ENCODE measurements at places on chromosomes 6 and 20.

- no peak for DNase-seq
Measured at GRCh38 chr6:28864326-28864923, 59.4 kb downstream of the TRIM27 start.

- peak; percentile 48 for DNase-seq
Measured at GRCh38 chr6:127484212-127484863, 25.1 kb upstream of the KIAA0408 start.

DNA sequence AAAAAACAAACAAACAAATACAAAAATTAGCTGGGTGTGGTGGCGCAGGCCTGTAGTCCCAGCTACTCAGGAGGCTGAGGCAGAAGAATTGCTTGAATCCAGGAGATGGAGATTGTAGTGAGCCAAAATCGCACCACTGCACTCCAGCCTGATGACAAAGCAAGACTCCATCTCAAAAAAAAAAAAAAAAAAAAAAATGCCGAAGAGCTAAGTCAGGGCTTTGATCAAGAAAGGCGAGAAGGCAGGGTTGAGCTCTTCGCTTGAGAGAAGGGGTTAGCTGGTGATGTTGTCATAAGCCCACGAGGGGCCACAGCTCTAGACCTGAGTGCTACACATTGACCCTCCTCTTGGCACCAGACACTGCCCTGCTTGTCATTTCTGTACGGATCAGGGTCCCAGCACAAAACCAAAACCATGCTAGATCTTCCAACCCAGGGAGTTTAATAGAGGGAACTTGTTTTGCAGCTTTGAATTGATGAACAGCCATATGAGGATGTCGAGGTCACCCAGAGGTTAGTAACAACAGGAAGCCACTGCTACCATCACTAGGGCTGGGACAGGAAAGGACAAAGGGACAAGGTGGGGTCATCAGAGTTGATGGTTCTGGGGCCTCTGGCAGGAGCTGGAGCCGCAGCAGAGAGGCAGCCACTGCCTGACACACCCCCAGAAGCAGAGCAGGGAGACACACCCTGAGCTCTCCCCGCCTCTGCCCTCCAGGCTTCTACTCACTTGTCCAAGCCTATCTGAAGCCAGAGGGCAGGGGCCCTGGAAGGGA, 122.7 kb downstream of the SNX5 start:
- no peak for DNase-seq

GRCh38 chr6:150156460-150156859, 13.6 kb downstream of the PPP1R14C start:
- no peak for DNase-seq

- no peak for DNase-seq
Measured at GRCh38 chr6:153872946-153873345, 166.1 kb upstream of the OPRM1 start.

DNA sequence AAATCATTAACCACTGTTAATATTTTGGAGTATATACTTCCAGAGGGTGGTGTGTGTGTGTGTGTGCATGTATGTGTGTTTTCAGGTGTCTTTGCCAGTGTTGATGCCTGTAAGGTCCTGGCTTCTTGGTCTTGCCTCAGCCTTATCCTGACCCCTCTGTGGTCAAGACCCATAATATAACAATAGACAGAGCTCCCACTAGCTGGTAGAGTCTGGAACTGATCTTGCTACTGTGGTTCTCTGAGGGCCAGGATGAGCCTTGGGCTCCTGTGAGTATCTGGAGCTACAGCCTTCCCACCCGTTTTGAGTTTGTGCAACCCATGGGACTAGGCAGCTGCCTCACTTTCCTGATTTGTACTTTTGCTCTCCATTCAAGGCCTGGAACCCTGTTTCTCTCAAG, 191.0 kb downstream of the IBTK start:
- DNase-seq, result no peak

- DNase-seq, result no peak
Measured at GRCh38 chr6:101444717-101445116, 51.2 kb downstream of the GRIK2 start.

DNA sequence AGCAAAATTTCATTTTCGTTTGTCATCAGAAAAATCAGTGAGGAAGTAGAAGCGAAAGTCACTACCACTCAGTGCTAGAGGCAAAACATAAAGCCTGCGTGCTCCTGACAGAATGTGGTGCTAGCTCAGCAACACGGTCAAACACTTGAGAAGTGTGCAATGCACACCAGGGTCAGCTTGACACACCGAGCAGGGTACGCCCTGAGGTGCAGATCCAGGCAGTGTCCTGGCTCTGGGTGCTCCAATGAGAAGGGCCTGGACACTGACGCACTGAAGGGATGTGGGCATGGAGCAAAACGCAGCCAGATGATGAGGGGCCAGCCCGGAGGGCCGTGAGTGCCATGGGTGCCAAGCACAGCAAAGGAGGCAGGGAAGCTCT, 5.9 kb downstream of the RNASET2 start:
- DNase-seq, result no peak

DNA sequence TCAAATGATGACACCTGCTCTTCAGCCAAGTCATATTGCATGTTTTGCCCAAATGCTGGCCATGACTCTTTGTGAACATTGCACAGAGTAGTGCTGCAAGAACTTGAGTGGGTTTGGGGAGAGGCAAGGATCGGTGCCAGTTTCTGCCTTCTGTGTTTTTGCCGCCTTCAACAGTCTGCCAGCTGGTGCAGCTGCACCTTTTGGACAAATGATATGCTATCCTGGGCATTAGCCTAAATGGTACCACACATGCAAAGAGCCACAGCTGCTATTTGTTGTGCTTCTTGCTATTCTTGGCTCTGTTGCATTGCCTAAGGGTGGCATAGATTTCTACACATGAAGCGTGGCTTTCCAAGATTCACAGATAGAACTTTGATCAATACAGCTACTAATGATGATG, 189.0 kb upstream of the CCN2 start:
- DNase-seq, result no peak

DNA sequence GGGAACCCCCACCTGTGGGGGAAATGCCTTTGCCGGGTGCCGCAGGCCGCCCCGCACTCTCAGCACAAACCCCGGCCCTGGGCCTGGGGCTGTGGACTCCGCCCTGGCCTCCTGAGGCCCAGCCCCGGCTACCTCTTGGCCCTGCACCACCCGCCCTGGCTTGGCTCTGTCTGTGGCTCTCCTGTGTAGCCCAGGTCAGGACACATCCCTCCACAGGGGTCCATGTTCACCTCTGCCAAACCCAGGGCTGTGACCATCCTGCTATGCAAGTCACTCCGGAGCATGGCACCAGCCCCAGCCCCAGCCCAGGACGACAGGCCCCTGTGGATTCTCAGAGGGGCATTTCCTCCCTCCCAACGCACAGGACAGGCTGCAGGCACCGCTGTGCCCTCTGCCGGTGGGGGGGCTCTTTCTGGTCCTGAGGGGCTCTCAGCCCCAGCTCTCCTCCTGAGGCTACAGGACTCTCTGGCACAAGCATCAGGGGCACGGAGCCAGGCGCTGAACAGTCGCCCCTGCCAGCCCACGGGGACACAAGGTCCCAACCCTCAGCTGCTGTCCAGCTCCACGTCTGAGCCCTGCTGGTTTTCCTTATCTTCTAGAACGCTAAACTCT, 45.7 kb downstream of the TAF4 start:
- DNase-seq, result no peak

DNA sequence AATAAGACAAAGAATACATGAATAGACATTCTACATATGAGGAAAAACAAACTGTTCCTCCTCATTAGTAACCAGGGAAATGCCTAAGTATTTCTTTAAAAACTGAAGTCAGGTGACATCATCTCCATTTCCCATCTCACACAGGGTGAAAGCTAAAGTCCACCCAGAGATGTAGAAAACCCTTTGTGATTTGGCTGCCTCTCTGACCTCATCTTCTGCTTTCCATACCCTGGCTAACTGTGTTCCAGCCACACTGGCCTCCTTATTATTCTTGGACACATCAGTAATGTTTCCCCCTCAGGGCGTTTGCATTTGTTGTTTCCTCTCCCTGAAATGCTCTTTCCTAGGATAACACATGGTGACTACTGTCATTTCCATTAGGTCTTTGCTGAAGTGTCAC, 40.4 kb downstream of the ESF1 start:
- no peak for DNase-seq

GRCh38 chr6:11918739-11919605, 93.1 kb upstream of the HIVEP1 start:
- DNase-seq, result no peak

- peak; percentile 30 for DNase-seq
Measured at GRCh38 chr6:168865-169455, 123.3 kb upstream of the DUSP22 start.

- DNase-seq, result no peak
Measured at GRCh38 chr6:145829950-145830349, 15.4 kb upstream of the FBXO30 start.

DNA sequence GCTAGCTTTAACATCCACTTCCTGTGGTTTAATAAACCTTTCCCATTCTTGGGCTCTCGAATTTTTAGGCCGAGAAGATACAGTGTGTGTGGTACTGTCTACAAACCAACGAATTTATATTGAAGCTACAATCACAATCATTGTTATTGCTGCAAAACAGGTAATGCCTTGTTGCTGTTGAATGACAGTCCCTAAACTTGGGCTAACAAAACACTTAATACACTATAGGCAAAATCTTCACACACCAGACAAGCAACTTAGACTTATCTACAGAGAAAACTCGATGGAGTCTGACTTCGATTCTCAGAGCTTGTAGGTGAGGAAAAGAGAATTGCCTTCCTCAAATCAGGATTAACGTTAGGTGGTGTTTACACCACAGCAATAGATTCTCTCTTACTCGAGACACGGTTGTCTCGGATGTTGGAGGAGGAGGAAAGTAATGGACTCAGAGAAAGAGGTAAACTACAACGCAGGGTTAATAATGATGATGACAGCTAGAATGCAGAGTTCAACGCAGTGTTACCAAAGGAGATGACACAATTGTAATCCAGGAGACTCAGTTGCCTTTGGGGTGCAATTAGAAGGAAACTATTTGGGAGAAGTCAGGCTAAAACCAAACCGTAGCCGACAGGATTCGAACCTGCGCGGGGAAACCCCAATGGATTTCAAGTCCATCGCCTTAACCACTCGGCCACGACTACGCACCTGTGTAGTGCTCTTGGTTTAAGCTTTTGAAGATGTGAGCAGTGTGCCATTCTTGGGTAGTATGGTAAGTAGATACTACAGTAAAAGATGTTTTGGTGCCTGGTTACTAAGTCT, 32.5 kb upstream of the ZNF184 start:
- no peak for DNase-seq

- DNase-seq, result no peak
Measured at GRCh38 chr20:23492292-23492691, 1.4 kb downstream of the CST8 start.

GRCh38 chr6:98380589-98380988, 453.8 kb upstream of the POU3F2 start:
- DNase-seq, result no peak

DNA sequence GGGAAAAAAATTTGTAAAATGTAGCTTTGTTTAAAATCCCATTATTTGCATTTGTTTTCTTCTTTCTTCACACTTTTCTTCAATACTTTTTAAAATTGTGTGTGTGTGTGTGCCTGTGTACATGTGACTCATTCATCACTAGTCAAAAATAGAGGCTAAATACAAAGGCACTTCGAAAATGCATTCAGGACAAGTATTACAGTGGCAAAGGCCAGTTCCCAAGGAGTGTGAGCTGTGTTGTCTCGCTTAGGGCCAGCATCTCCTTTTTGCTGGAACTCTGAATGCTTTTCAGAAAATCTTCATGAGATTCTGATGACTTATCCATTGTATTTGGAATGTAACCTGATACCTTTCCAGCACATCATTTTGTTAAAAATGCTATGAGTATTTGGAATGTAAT, 288.5 kb upstream of the CNR1 start:
- DNase-seq, result no peak

- DNase-seq, result peak; percentile 62
Measured at GRCh38 chr6:29723666-29724588, 693 bp downstream of the HLA-F start.

DNA sequence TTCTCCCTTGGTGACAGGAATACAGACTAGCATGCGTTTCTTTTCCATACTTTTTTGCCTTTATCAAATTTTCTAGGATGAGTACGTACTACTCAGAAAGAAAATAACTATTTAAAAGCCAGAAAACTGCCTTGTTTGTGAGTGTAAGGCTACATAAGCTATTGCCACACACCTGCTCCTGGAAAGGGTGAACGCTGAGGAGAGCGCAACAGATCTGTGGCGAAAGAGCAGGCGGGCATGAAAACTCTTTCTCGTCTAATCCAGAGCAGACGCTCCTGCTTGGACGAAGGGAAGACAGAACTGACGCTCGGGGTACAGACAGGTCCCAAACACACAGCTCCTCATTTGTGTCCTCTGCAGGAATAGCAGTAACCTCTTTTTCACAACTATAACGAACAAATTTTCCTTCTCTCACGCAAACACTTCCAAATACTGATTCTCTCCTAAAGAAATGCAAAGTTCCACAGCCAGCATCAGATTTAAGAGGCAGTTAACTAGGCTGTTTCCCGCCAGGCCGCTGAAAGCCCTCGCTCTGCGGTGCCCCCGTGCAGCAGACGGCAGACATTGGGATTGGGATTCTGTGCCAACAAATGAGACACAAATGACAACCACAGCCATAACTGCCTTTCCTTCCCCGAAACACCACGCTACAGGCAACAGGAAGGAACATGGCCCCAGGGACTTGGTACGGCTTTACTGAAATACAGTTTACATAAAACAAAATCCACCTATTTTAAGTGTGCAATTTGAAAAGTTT, 20.0 kb downstream of the TAF4 start:
- DNase-seq, result no peak

GRCh38 chr20:48779435-48779834, 48.4 kb downstream of the PREX1 start:
- DNase-seq, result no peak

DNA sequence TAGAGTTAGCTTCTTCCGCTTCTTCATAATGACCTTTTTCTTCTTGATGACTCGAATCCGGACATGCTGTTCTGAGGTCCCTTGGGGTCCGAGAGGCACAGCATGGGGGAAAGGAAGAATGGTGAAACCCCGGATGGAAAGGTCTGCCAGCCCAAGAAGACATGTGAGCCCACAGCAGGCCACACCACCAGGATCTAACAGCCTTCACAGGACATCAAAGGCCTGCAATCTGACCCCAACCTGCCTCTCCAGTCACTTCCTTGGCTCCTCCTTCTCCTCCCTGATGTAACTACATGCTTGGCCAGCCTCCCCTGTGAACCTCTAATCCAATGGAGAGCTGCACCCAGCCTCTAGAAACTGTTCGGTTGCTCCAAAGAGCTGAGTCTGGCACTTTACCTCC, 1.6 kb downstream of the CPXM1 start:
- DNase-seq, result no peak

DNA sequence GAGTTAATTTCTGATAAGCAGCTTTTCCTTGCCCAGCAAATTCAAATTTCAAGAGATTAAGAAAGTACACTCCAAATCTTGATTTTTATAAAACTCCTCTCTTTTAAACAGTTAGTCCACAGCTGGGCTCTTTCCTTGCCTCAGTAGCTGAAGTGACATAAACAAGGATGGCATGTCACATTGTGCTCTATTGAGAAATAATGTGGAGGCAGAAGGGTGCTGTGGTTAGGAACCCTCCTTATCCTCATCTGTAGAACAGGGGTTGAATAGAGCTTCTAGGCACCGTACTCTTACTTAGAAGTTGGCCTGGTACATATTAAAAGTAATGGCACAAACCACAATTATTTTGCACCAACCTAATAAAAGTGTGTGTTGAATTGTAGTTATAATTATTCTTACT, 70.3 kb downstream of the RSPO3 start:
- no peak for DNase-seq

GRCh38 chr6:122697458-122697857, 82.1 kb upstream of the FABP7 start:
- no peak for DNase-seq

Data from CD14-positive monocyte (primary cell).